ENCODE measurements at places on chromosomes 2 and 18. TPM values are rescaled to one million over a fixed set of nuclear protein-coding genes. Genes with fewer than 3 reads are reported as not detected.

The SLC5A6 gene
- 33.1 TPM for polyA plus RNA-seq

The CHRNG gene
- not detected for polyA plus RNA-seq

The COLEC12 gene
- polyA plus RNA-seq: 16.0 TPM

The XIRP2 gene
- polyA plus RNA-seq: 0.11 TPM

The GALNT13 gene
- 0.57 TPM for polyA plus RNA-seq

The KIF1A gene
- 0.22 TPM for polyA plus RNA-seq

The SERPINB10 gene
- not detected for polyA plus RNA-seq

The INHBB gene
- 6.2 TPM for polyA plus RNA-seq
